ENCODE measurements at places on chromosomes 7 and 10. TPM values are rescaled to one million over a fixed set of nuclear protein-coding genes. Genes with fewer than 3 reads are reported as not detected.

Gene SFTPA1
- polyA plus RNA-seq, result not detected

Gene TUBB8
- polyA plus RNA-seq, result not detected

Gene BTBD16
- 0.39 TPM for polyA plus RNA-seq

Gene ANXA8L1
- 0.18 TPM for polyA plus RNA-seq

Gene FAM204A
- 37.5 TPM for polyA plus RNA-seq

Gene FIGNL1
- polyA plus RNA-seq, result 12.0 TPM

Gene MEST
- 724 TPM for polyA plus RNA-seq

Gene SCD
- polyA plus RNA-seq, result 28.1 TPM

Gene ANKRD61
- polyA plus RNA-seq, result 1.7 TPM

DNA sequence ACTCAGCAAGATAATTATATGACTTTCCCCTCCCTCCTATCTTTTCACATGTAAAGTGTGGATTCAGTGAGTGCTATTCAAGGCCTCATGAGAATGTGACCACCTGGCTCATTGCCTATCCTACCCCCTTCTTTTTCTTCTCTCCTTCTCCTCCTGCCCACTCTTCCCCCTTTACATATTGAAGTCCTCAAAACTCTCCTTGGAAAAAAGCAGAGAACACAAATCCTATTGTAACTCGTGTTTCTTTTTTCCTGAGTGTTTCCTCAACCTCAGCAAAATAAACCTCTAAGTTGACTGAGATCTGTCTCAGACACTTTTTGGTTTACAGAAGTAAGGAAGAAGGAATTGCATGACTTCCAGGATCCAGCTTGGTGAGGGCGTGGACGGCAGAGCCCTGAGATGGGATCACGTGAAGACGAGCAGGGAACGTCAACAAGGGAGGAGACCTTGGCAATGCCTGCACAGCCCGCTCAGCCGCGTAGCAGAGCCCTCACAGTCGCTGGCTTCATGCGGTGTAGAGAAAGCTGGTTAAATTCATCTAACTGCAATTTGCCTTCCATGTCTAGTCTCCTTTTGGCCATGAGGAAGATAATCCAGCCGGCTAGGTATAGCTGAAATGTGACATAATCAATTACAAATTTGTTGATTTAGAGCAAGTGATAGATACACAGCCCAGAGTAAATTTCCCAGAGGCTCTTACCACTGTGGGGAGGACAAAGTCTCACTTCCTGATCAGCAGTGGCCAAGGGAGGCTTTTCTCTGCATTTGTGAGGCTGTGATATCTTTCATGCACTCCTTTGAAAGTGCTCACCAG is 75.7 kb downstream of the LYZL2 start:
- peak; percentile 53 for DNase-seq

DNA sequence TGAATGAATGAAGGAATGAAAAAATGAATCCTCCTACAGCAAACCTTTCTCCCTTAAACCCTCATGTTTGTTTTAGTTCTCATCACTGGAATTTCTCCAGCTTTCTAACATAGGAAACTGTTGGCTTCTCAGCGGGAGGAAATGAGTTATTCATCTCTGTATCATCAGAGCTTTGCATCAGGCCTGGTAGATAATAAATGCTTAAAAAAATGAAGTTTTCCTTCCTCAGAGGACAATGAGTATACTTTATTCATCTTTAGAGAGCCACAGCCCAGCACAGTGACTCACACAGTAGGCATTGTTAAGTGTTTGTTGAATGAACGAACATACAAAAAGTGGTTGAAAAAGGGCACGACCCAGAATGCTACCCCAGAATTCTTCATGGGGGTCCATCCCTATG is 62.6 kb downstream of the COL13A1 start:
- no peak for DNase-seq

- no peak for DNase-seq
Measured at GRCh38 chr10:38038932-38039245, 28.4 kb downstream of the ZNF33A start.

DNA sequence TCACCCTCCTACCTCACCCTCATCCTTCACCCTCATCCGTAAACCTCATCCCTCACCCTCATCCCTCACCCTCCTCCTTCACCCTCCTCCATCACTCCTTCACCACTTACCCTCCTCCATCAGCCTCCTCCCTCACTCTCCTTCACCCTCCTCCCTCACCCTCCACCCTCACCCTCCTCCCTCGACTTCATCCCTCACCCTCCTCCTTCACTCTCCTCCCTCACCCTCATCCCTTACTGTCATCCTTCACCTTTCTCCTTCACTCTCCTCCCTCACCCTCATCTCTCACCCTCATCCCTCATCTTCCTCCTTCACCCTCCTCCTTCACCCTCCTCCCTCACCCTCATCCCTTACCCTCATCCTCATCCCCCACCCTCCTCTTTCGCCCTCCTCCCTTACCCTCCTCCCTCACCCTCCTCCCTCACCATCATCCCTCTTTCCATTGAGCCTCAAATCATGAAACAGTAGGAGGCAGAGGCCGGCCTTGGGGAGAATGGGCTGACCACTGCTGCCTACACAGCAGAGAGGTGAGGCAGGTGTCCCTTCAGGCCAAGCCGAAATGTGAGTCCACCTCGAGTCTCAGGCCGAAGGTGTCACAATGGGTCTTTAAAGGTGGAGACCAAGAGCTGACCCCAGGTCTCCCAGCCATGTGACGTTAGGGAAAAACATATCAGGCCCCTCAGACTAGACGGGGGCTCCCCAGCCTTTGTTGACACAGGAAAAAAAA is 53.0 kb downstream of the PDGFA start:
- no peak for DNase-seq

DNA sequence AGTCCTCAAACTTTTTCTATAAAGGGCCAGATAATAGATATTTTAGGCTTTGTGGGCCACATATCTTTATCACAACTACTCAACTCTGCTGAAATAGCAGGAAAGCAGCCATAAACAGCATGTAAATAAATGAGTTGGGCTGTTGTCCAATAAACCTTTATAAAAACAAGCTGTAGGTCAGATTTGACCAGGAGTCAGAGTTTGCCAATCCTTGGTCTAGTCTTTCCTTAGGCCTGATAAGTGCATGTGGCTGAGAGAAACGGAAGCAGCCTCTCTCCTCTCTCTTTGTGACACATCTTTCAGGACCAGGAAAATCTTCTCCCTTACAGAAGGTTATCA is 724.5 kb downstream of the GRID1 start:
- DNase-seq, result no peak

DNA sequence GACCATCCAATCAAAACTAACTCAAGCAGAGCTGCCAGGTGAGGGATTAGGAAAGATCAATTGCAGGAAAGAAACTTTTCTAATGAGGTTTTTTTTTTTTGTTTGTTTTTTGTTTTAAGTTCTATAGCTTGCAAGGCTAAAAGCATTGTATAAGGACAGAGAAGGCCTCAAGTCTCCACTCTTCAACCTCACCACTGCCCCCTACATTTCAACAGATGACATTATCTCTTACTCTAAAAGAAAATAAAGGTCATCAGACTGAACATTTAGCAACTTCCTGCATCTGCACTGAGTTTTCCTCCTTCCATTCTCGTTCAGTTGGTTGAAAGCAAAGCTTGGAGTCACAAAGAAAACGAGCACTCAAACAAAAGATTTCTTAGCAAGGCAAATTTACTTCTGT is 45.2 kb upstream of the EXOC4 start:
- no peak for DNase-seq

DNA sequence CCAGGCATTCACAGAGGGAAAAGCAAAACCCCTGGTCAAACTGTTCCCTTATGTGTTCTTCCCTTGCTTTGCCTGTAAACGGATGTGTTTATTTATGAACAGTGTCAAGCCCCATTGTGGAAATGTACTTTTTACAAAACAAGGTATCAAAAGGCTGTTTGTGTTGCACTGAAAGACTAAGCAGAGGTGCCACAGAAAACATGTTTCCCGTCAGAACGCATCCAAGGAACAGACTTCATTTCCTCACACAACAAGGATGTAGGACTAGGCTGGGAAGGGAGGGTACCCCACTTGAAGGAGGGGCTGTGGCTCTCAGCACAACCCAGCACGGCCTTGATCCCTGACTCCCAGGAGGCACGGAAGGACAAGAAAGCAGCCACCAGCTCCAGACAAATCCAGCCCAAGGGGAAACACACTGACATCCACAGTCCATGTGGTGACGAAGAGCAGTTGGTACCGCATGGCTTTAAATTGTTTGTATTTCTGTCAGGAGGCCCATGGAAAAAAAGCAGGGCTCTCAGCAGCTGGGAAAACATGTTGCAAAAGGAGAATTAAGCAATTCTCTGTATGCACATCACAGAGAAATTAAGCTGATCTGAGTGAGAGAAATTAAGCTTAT is 85.6 kb downstream of the RNF216 start:
- no peak for DNase-seq

GRCh38 chr7:134155206-134155605 is 28.1 kb downstream of the LRGUK start:
- DNase-seq, result no peak

GRCh38 chr7:155007947-155008346 is 5.0 kb upstream of the PAXIP1 start:
- DNase-seq, result no peak

- DNase-seq, result no peak
Measured at GRCh38 chr7:141189231-141189630, 115.4 kb downstream of the TMEM178B start.

- no peak for DNase-seq
Measured at GRCh38 chr7:146054909-146055308, 61.7 kb upstream of the CNTNAP2 start.

GRCh38 chr10:47237316-47238260 is 62.4 kb upstream of the GDF10 start:
- no peak for DNase-seq

DNA sequence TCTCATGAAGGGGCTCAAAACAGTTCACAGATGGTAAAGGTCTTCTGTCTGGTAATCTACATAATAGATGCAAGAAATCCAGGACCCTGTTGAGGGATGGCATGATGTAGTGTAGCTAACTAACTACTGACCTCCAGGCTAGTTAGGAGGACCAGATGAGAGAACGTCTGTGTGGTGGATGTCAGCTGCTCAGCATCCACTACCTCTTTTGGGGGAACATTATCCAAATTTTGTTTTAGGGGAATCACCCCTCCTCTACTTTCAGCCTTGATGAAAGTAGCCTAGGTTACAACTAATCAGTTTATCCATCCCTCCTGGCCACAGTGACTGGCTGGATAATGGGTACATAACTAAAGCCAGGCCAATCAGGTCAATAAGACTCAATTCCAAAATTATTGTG is 246.0 kb downstream of the RNLS start:
- no peak for DNase-seq

DNA sequence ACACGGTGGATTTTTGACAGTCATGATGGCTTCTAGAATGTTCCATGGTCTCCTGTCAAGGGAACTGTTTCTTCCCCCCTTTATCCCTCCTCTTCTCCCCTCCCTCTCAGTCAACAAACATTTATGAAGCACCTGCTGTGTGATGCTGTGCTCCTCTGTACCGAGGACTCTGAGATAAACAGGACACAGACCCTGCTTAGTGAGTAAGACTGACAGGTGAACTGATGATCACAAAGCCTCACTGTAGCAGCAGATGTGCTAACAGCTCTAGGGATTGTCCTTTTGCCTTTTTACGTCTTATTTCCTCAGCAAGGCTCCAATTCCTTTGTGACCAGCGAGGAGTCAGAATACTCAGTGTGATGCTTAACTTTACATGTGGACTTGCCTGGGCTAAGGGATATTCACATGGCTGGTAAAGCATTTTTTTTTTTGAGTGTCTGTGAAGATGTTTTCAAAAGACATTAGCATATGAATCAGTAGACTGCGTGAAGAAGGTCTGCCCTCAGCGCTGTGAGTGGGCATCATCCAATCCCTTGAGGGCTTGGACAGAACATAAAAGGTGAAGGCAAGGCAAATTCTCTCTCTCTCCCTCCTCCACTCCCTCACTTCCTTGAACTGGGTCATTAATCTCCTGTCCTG is 170.1 kb downstream of the ADRA2A start:
- DNase-seq, result no peak

DNA sequence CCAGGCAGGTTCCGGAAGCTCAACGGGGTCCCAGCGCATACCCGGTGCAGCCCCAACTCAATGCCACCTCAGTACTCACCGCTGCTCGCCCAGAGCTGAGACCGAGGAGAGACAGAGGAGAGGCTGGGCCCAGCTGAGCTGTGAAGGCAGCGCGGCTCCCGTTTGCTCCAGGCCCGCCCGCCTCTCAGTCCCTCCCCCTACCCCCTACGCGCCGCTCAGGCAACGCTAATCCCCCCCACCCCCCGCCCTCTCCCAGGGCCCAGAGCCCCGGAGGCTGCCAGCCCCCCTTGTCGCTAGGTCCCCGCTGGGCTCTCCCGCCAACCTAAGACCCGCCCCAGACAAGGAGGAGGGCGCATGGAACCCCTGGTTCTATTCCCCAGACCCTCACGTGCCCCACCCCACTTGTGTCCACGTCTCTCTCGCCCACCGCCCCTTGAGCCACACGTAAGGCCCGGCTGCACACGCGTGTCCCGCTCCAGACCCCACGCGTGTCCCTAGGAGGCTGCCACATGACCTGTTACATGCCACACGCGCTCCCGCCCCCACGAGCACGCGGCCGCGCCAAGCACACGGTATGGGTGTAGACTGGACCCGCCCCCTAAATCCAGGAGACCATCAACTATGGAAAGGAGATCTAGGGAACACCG is at the start of gene PSD:
PSD (minus strand) TSS at position 164 of the 647 bp plus-strand sequence. CDS start 1,747 bp downstream, outside the sequence.
- no peak for DNase-seq

GRCh38 chr10:124511205-124512039 is 49.8 kb downstream of the LHPP start:
- DNase-seq, result no peak

GRCh38 chr10:118042336-118042735 is 4.4 kb downstream of the RAB11FIP2 start:
- no peak for DNase-seq

DNA sequence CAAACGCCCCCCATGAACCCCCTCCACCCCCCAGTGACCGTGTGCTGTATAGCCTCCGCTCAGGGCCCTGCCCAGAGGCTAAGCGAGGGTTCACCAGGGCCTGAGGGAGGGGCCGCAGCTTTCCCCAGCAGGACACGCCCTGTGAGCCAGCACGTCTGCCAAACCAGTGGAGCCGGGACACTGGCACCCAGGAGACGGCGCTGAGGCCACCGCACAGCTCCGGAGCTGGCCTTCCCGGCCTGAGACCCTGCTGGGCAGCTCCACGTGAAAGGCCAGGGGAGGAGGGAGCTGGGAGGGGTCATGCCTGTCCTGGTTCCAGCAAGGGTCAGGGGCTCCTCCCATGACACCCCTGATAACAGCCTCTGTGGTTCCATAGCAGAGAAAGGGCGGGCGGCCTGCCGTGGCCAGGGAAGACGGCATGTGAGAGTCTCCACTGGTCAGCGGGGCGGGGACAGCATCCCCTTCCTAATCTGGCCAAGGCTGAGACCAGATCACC is 278.3 kb downstream of the ELFN1 start:
- no peak for DNase-seq

DNA sequence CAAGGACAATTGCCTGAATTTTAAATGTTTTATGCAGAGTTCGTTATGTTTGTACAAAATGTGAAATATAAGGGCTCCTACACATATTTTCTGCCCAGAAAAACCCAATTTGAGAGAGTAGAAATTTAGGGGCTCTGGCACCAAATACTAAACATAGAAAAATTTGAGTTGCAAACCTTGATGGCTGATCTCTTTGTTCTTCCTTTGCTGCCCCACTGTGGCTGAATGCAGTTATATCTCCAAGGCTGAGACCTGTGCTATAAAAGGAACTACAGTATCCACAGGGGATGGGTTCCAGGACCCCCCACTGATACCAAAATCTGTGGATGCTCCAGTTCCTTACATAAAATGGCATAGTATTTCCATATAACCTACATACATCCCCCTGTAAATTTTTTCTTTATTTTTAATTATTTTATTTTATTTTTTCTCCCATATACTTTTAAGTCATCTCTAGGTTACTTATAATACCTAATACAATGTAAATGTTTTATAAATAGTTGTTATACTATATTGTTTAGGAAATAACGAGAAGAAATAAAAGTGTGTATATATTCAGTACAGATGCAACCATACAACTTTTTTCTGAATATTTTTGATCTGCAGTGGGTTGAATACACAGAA is 22.5 kb downstream of the CFAP43 start:
- peak; percentile 11 for DNase-seq
